ENCODE measurements at places on chromosomes 5 and 9.
A peak's percentile ranks its signal among the peaks of the same experiment; 100 is the strongest.

GRCh38 chr5:124654418-124654817 is 92.0 kb downstream of the ZNF608 start:
- no peak for DNase-seq

GRCh38 chr9:113592876-113593575 is 129.5 kb downstream of the RGS3 start:
- DNase-seq, result no peak

DNA sequence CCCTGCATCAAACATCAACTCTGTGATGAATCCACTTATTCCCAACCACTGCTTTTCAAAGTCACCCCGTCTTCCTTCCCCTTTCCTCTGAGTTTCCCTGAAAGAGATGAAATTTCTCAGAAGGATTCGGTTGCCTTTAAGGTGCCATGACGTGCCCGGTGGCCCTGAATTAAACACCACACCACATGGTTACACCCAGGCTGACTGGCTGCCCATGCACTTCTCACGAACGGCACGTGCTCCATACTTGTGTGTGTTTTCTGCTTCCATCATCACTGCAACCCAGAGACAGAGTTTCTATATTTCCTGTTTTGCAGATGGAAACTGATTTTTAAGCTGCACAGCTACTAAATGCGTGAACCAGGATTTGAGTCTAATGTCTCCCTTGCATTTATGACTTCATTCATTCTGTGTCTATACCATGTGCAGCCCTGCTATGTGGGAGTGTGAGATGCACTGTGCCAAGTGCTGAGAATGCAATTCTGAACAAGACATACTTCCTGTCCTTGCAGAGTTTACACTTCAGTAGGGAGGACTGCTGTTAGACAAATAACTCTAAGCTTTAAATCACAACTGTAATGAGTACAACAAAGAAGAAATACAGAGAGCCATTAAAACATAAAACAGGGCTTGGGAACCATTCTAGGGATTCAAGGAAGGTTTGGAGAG is 162.9 kb downstream of the NXNL2 start:
- no peak for DNase-seq

DNA sequence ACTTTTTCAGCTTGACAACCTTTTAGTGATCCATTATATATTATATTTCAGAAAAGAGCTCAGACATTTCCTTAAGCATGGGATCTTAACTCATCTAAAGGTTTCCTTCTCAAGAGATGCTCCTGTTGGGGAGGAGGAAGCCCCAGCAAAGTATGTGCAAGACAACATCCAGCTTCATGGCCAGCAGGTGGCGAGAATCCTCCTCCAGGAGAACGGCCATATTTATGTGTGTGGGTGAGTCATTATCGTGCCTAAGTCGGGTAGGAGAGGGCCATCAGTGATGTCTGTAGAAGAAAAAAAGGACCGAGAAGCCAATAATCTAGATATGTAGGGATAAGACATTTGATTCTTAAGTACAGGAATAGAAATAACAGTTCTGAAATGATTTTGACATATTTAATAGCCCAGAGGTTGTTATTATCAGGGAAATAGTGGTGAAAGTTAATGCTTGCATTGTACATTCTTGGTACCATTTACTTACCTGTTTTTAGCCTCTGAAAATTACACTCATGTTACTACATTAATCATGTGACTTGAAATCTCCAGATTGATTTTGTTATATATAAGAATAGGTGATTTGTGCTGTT is 28.2 kb downstream of the MTRR start:
- no peak for DNase-seq

GRCh38 chr9:136656183-136656738 is 6.5 kb upstream of the EGFL7 start:
- no peak for DNase-seq

DNA sequence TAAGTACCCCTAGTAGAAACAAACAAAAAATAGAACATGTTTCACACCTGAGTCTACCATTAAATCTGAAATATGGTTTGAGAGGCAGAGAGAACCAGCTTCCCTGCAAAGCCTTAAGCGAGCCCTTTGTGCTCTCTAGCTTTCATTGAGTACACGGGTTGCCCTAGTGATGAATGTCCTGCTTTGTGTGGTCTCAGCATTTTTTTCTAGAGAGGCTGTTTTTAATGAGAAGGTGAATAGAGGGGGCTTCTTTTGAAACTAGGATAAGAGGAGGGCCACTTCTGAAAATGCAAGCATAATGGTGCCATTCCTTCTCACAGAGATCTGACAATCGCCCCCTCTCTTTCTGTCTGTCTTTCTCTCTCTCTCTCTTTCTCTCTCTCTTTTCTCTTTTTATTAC is 131.3 kb downstream of the MACIR start:
- DNase-seq, result no peak

GRCh38 chr5:136162008-136162407 is 29.4 kb downstream of the SMAD5 start:
- no peak for DNase-seq

DNA sequence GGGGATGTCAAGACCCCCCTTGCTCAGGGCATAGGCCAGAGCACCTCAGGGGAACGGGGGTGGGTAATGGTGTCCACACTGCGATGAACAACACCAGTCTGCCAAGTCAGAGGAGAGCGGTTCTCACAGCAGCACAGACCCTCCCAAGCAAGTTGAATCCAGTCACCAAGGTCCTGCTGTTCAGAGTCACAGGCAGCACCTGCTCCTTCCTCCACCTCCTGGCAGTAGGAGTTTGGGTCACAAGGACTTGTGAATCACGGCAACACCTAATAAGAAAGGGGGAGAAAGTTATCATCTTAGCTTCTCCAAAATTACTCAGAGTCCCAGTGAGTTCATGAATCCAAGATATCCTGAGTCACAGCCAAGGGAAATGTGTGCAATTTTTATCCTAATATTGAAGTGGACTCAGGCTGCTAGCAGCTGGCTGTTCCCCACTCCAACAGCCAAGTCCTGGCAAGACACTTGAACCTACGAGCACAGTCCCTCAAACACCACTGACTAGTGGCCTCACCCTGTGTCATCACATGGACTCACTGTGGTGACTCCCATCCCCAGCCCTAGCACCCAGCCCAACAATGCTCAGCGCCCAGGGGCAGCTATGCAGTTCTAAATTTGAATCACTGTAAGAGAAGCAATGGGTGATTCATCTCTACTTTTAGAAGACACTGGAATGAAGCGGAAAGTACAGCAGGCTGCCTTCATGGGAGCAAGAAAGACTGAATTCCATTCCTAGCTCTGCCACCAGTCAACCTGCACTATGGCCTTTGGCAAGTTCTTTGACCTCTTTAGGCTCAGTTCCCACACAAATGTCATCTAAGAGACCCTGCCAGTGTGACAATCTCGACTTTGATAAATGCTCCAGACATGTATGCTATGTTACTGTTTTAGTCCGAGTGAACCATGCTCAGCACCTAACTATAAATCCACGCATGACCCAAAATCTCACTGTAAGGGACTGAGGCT is 113.7 kb downstream of the KLHL3 start:
- peak; percentile 38 for DNase-seq

- DNase-seq, result no peak
These were observed 38.4 kb downstream of the CDKL3 start for GRCh38 chr5:134328619-134329018.

- DNase-seq, result no peak
These were observed 36.3 kb upstream of the LRRC19 start for GRCh38 chr9:27041746-27042145.

DNA sequence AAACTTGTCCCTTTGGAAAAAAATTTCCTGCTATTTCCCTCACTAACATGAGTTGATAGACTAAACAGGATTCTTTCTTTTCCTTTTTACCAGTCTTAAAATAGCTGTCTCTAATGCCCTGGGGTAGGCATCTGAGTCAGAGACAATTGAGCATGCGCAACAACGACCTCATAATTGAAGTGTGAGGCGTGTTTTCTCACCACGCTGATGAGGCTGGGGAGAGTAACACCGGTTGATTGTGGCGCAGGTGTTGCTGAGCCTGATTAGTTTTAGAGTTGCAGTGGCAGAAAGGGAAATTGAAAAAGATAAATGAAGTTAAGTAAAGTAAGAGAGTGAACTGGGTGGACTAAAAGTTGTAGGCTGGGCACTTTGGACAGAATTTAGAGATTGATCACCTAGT is 213.7 kb downstream of the TLR4 start:
- DNase-seq, result no peak

DNA sequence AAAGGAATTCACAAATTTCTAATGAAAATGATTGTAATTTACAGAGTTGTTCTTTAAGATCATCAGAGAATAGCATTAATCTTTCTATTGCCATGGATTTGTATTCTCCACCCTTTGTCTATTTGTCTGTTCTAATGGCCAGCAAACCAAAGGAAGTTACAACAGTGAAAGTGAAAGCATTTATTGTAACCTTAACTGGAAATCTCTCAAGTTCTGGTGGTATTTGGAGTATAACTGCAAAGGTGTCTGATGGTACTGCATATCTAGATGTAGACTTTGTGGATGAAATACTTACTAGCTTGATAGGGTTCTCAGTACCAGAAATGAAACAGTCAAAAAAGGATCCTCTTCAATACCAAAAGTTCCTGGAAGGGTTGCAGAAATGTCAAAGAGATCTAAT is 21.7 kb downstream of the RMI1 start:
- DNase-seq, result no peak

DNA sequence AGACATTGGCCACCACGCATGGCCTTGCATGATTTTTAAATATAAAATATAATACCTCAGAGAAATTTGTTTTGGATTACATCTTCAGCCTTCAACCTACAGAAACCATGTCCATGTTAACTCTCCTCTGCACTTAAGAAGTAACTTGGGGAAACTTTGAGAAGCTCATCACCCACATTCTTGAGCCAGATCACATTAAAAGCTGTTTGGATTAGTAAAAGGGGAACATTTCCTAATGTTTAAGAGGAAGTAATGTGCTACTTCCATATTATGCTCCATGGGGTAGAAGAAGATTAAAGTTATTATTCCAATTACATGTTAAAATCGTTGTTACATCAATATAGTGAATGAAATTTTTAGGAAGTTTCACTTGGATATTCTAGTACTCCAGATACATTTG is 10.4 kb upstream of the CEP120 start:
- DNase-seq, result no peak

- DNase-seq, result no peak
These were observed 34.9 kb downstream of the SLC6A3 start for GRCh38 chr5:1410156-1411014.

DNA sequence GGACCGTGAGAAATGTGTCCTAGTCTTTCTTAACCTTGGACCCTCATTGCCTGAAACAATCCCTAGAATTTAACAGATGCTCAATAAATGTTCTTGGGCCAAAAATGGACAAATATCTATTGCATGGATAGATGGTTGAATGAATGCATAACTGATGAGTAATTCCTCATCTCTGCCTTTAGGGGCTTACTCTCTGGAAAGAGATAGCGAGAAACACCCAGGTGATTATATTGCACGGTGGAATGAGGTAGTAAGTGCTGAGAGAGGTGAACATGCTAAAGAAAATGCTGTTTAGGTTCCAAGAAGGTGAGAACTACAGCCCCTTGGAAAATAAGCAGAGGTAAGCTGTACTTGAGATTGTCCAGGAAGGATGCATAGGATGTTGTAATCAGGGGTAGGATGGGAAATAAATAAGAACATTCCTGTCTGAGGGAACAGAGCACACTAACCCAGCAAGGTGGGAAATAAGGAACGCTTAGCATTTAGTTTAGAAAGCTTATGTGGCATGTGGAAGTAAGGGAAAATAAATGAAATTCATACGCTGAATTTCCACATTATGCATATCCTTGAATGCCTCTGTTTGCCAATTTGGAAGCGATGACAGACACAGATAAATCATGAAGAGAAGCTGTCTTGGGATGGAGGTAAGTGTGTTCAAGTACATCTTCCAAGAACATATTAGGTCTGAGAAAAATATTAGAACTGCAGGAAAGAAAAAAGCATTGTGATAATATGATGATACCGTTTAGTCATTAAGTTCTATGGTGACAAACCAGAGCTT is 426.6 kb downstream of the ARHGEF28 start:
- no peak for DNase-seq

- no peak for DNase-seq
These were observed 313.8 kb downstream of the FAM170A start for GRCh38 chr5:119943148-119943547.

GRCh38 chr5:87946271-87946670 is 322.4 kb downstream of the TMEM161B start:
- no peak for DNase-seq

DNA sequence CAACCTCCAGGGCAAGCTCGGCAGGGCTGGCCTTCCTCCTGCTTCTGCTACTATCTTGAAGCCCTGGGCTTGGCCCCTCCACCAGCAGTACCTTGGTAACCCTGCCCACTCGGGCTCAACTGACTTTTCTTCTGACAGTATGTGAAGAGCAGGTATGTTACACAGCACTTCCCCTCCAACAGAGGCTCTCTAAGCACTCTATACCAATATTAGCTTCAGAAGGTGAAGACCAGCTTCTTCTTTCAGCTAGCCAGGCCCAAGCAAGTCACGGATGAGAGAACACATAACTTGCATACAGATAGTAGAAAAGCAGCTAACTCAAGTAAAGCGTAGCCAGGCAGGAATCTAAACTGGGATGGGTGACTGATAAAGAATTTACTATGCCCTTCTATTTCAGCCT is 64.3 kb downstream of the FEM1C start:
- no peak for DNase-seq

DNA sequence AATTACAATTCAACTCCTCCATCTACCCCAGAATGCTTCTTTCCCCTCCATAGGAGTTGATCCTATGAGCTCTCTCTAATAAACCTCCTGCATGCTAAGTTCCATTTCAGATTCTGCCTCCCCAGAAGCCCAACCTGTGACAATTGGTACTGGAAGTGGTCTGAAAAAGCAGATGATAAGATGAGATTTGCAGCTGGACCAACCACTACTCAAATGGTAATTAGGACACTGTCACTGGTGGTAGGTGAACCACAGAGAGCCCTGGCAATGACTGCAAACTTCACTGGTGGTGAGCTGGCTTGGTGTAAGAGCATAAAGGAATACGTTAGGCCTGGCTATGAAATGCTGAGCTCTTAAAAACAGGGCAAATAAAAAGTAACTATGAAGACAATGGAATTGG is 112.6 kb downstream of the ESM1 start:
- DNase-seq, result no peak

GRCh38 chr5:25891691-25892090 is 1146.7 kb downstream of the CDH9 start:
- no peak for DNase-seq

- DNase-seq, result no peak
These were observed 5.9 kb downstream of the PCDHB6 start for GRCh38 chr5:141155540-141156374.

DNA sequence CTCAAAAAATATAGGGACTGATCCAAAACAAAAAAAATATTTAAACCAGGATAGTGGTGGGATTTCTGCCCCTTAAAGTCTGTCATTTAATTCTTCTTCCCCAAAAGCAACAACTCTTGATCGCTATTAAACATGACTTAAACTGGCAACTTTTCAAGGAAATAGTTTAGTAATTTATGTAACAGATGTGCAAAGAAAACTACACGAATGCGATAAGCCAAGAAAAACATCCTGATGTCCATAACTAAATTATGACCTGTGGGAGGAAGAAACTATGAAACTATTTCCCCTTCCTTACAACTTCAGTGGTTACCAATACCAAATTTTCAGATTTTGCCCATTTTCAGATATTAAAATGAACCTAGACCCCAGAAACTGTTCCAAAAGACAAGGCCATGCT is 31.5 kb downstream of the CLINT1 start:
- peak; percentile 8 for DNase-seq

Data from GM04504 (cell line).